ENCODE measurements at places on chromosomes 3 and 15.

DNA sequence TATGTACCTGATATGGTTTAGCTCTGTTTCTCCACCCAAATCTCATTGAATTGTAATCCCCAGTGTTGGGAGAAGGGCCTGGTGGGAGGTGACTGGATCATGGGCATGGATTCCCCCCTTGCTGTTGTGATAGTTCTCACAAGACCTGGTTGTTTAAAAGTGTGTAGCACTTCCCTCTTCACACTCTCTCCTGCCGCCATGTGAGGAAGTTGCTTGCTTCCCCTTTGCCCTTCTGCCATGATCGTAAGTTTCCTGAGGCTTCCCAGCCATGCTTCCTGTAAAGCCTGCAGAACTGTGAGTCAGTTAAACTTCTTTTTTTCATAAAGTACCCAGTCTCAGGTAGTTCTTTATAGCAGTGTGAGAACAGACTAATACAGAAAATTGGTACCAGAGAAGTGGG lies 93.1 kb downstream of the C3orf70 start:
- H3K4me1 ChIP-seq: no peaks in the 10 kb centered on the region
- peaks cover 3% of the 10 kb centered on the region for H3K27me3 ChIP-seq
- no peak overlapping the region for H3K27ac ChIP-seq

DNA sequence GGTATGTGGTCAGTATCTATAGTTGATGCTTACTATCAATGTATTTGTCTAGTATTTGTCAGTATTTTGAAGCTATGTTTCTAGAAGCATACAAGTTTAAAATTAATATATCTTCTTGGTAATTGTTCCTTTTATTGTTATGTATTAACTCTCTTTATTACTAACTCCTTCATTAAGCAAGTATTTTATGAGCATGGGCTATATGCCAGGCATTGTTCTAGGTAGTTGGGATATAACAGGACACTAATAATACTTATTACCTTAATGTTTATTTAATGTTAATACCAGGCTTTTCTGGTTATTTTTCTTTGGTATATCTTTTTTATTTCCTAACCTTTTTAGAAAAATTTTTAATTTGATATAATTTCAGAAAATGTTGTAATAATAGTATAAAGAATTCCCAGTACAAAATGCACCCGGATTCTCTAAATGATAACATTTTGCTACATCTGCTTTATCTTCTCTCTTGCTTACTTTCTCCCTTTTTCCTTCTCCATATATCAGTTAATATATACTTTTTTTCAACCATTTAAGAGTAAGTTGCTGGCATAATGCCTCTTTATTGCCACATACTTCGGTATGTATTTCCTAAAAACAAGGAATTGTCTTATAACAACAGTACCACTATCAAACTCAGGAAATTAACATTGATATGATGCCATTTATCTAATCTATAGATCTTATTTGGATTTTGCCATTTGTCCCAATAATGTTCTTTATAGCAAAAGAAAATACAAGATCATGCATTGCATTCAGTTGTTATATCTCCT lies 30.9 kb downstream of the LRRC49 start:
- DNase-seq: no peak
- no peak overlapping the region for H3K27ac ChIP-seq
- no peaks in the 10 kb centered on the region for H3K4me1 ChIP-seq
- no peak overlapping the region for H3K4me3 ChIP-seq

- no peak overlapping the region for H3K27ac ChIP-seq
- H3K4me3 ChIP-seq: no peak overlapping the region
- no peaks in the 10 kb centered on the region for H3K36me3 ChIP-seq
- no peak for DNase-seq
- H3K27me3 ChIP-seq: peaks cover 3% of the 10 kb centered on the region
Observed at GRCh38 chr3:167656821-167657220, 3.1 kb upstream of the WDR49 start.

DNA sequence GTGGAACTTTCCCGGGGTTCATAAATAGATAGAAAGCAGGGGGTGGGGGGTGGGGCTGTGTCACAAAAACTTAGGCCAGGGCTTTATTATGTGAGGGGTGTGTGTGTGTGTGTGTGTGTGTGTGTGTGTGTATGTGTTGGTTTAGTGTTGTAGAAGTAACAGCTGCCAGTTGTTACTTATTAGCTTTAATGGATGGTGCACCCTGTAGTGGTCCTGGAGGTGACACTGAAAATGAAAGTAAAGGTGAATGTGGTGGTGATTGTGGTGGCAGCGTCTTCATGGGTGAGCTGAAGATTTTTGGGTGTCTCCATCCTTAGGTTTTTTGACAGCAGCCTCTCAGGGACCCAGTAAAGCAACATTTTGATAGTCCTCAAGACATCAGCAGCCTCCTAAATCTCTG lies 449.9 kb downstream of the PDCD6IP start:
- H3K4me3 ChIP-seq: no peak overlapping the region
- H3K36me3 ChIP-seq: no peaks in the 10 kb centered on the region
- H3K27ac ChIP-seq: no peak overlapping the region
- no peak for DNase-seq

DNA sequence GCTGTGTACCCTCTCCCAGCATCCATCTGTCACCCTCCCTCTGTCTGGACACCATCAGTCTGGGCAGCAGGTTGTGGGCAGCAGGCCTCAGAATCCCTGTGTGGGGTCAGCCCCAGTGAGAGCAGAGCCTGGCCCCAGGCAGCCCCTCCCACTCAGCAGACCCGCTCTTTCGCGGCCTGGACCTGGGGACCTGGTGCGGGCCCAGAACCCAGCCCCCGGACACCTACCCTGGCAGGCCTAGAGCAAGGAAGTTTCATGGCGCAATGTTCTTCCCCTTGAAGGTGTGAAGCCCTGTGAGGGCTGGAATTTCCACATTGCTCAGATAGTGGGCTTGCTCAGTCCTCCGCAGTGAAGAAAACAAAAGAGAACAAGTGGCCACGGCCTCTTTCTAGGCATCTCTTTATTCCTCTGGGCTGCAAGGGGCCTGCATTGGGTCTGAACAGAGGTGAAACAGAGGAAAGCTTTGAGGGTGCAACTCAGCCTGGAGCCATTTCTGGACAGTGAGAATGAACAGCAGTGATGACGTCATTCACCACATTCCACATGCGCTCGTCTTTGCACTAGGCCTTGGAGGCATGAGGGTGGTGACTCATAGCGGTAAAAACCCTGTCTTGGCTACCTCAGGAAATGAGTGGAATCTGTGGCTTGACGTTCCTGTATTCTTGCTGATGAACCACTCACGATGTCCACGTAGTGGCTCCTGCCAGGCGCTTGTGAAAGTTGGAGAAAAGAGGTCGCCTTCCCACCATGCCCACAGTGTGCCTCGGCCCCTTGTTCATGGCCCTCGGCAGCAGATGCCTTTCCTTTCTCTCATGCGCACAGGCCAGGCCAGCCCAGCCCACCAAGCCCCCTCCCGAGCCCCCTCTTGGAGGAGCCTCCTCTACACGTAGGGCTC lies 66.1 kb downstream of the SLC30A4 start:
- peak overlapping the region; percentile 91 for H3K27ac ChIP-seq
- H3K4me1 ChIP-seq: peaks cover 49% of the 10 kb centered on the region
- no peaks in the 10 kb centered on the region for H3K27me3 ChIP-seq
- H3K36me3 ChIP-seq: peaks cover 3% of the 10 kb centered on the region
- peak; percentile 73 for DNase-seq
- peak overlapping the region; percentile 76 for H3K4me3 ChIP-seq

DNA sequence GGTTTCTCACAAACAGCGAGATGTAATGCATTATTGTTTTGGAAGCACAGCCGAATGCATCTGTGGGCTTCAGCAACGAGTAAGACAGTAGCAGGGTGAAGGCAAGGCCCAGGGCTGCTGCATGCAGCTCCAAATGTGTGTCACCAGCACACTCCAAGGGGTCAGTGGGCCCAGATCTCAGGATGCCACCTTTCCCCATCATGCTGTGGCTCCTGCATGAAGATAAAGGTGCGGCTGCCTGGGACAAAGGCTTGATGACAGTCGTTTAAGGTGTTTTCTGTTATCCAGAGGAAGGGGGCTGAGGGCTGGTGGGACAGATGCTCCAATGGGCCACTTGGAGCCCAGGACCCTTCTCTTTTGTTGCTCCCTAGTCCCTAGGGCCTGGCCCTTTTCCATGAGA lies 13.2 kb downstream of the C3orf22 start:
- no peak overlapping the region for H3K4me3 ChIP-seq
- H3K36me3 ChIP-seq: no peaks in the 10 kb centered on the region
- H3K27me3 ChIP-seq: peaks cover 1% of the 10 kb centered on the region
- H3K4me1 ChIP-seq: peaks cover 8% of the 10 kb centered on the region

GRCh38 chr3:100067589-100067988 lies 46.7 kb downstream of the FILIP1L start:
- peaks cover 30% of the 10 kb centered on the region for H3K4me1 ChIP-seq
- H3K4me3 ChIP-seq: no peak overlapping the region
- H3K36me3 ChIP-seq: peaks cover 9% of the 10 kb centered on the region
- DNase-seq: no peak
- no peak overlapping the region for H3K27ac ChIP-seq

GRCh38 chr15:49697121-49697520 lies 76.3 kb downstream of the DTWD1 start:
- no peak for DNase-seq
- no peaks in the 10 kb centered on the region for H3K4me1 ChIP-seq
- no peaks in the 10 kb centered on the region for H3K36me3 ChIP-seq

Data from activated T-helper 1 cell treated with anti-CD3 and anti-CD28 coated beads, Interleukin-12 subunit alpha, Interleukin-12 subunit beta, Interleukin-2, Interleukin-4 antibody, amounts not matched to agents 30 ng/mL and 10 ng/mL and 1 ng/mL, durations not matched to agents 14 hours and 24 hours and 36 hours (primary cell).